ENCODE measurements at places on chromosomes 6 and 20.

GRCh38 chr6:36788186-36788585 is 51.1 kb downstream of the CPNE5 start:
- no peak for DNase-seq

DNA sequence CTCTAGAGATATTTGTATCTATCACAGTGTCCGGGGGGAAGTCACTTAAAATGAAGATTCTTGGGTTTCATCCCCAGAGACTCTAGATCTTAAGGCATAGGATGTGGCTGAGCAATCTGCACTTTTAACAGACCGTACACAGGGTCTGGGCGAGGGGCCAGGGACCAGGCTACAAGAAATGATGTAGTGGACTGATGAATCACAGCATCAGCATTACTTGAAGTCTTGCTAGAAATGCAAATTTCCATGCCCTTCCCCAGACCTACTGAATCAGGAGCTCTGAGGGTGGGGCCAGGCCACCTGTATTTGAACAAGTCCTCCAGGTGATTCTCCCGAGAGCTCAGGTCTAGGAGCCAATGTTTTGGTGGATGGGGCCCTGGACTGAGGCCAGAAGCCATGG is 168.4 kb downstream of the DOK5 start:
- DNase-seq: no peak

DNA sequence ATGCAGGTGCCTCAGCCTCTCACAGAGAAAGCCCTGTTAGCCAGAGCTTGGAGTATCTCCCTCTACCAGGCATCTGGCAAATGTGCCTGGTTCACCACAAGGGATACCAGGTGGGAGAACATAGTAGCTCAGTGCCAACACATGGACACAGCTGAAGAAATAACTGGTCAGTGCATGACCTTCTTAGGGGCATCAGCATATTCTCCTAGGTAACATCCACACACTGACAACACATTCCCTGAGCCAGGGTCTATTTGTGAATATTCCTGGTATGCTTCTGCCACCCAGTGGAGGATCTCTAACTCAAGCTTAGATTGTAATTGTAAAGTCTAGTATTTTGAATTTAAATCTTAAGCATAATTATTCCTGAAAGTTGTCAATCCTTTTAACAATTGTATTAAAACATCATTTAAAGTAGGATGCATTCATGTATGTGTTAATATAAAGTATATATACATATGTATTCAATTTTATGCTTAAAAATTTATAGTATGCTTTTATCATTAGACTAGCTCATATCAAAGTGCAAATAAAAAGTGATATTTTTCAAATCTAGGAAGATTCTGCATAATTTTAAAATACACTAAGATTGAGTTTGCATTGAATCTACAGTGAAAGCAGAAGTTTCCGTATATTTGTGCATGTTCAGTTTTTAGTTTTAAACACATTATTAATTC is 45.3 kb upstream of the COL21A1 start:
- no peak for DNase-seq

- DNase-seq: no peak
These were observed 96.3 kb downstream of the RFPL4B start for GRCh38 chr6:112443179-112444065.

- DNase-seq: peak; percentile 61
These were observed 108.4 kb upstream of the INSM1 start for GRCh38 chr20:20259533-20259932.

DNA sequence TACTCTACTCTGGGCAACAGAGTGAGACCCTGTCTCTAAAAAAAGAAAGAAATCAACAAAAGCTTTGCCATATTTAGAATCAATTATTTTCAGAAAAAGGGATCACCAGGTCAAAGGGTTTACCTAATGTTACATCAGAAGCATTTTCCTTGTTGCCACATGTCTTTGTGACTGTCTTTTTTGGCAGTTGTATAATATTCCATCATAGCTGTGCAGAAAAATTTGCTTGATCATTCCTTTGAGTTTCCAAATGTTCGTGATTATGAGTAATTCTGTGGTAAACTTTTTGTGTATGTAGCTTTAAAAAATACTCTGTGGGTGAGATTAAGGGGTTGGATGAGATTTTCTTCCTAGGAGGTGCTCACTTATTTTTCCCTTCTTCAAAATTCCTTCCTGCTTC is 26.4 kb downstream of the PNPLA1 start:
- DNase-seq: no peak

DNA sequence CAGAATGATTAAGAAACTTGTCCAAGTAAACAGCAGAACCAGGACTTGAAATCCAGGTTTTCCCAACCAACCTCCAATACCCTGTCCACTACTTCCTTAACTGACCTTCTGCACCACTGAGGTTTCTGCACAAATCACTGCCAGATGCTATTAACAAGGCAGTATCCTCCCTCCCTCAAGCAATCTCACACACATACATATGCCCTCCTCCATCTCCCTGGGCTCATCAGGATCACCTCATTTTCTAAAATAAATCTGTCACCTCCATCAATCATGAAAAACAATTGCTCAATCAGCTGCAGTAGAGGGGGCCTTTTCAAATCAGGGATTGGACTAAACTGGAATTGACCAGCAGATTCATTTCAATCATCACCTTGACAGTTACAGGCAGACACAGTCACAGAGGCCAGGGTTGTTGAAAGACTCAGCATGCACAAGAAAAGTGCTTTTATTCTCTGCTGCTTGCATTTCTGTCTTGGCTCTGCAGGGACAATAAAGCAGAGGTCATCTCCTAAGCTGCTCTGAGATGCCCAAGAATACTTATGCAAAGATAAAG is 539.4 kb downstream of the PTPRT start:
- DNase-seq: no peak

GRCh38 chr20:29878777-29879442 is 1378.6 kb upstream of the DEFB115 start:
- DNase-seq: peak; percentile 48

GRCh38 chr6:150373260-150373701 is 4.5 kb downstream of the IYD start:
- DNase-seq: no peak

DNA sequence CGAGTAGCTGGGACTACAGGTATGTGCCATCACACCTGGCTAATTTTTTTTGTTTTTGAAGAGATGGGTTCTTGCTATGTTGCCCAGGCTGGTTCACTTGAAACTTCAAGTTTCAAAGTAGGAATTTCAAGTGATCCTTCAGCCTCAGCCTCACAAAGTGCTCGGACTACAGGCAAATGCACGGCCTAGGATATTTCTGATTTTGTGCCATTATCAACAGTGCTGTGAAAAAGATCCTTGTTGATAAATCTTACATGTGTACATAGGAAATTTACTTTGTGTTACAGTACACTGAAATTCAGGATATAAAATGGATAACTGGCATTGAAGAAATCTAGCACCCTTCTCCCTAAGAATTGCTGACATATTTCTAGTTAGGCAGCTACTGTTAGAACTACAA is 184.6 kb upstream of the PRDM1 start:
- no peak for DNase-seq

GRCh38 chr20:51837876-51838420 is 35.6 kb upstream of the SALL4 start:
- no peak for DNase-seq

DNA sequence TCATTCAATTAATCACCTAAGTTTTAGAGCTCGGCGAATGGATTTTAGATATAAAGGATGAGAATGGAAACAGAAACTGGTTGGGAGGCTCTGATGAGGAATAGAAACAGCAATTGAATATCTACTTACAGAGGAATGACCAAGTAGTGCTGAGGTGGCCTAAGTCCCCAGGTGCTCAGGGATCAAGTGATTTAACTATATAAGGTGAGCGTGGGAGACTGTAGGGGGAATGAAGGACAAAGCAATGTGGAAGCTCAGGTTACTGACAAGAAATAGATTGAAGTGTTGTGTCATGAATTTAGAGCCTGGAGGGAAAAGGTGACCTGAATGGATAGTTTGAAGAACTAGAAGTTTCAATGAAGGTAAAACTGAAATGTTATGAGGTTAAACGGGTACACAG is 495.4 kb upstream of the SOX4 start:
- DNase-seq: no peak

- DNase-seq: no peak
These were observed 399.7 kb downstream of the COL12A1 start for GRCh38 chr6:74805916-74806696.

- DNase-seq: no peak
These were observed 89.4 kb downstream of the TBXT start for GRCh38 chr6:166078294-166078693.

GRCh38 chr6:39152262-39152661 is 37.3 kb upstream of the SAYSD1 start:
- no peak for DNase-seq

DNA sequence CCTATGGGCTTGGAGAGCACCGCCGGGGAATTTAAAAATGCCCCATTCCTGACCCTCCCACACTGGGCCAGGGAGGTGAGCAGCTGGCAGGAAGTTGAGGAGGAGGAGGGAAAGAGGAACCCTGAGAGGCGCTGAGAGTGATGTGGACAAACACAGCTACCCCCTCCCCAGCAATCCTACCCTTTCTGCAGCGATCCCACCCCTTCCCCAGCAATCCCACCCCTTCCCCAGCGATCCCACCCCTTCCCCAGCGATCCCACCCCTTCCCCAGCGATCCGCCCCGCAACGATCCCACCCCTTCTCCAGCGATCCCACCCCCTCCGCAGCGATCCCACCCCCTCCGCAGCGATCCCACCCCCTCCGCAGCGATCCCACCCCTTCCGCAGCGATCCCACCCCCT is 111.6 kb downstream of the SYCP2 start:
- no peak for DNase-seq

GRCh38 chr6:168050881-168051586 is 28.0 kb downstream of the FRMD1 start:
- DNase-seq: no peak

- no peak for DNase-seq
These were observed 107.7 kb upstream of the PHACTR1 start for GRCh38 chr6:12608874-12609273.

DNA sequence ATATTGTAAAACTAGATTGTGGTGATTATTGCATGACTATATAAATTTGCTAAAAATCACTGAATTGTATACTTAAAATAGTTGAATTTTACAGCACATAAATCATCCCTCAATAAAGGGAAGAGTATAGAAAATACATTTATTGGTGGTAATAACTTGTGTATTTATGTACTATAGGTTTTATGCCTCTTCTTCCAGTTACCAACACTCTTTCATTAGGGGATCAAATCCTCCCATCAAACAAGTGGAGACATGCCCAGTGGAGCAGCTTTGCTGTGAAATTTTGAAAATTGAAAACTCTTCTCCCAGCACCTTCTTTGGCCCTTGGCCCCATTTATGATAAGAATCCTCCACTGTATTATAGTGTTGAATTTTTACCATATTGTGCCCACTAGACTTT is 10.1 kb upstream of the SSR1 start:
- no peak for DNase-seq

DNA sequence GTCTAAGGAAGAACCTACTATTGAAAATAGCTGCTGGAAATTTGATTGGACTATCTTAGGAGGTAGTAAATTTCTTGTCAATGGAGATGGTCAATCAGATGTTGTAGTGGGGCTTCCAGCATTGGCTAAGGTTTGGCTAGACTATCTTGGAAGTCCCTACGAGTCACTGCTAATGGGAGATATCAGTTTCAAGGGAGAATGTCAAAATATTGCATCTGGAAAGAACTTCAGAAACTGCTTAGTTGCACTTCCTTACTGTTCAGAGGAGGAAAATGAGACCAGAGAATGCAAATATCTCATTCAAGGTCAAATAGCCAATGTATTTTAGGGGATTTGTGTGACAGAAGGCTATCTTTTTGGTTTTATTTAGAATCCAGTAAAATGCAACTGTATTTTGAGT is 53.5 kb upstream of the CCN2 start:
- no peak for DNase-seq

DNA sequence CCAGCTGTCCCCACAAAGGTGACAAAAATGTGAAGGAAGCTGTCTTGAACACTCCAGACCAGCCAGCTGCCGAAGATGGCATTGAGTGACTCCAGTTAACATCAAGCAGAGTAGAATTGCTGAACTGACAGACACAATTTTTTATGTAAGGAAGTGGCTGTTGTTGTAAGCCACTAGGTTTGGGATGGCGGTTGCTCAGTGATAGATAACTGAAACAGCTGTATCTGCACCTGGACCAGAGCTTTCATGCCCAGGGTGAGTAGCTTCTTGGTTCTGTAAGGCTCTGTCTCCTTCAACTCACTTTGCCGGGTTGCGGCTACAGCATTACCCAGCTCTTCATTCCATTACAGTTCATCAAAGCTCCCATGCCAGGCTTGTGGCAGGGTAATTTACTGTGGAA is 49.7 kb upstream of the DDR1 start:
- no peak for DNase-seq

DNA sequence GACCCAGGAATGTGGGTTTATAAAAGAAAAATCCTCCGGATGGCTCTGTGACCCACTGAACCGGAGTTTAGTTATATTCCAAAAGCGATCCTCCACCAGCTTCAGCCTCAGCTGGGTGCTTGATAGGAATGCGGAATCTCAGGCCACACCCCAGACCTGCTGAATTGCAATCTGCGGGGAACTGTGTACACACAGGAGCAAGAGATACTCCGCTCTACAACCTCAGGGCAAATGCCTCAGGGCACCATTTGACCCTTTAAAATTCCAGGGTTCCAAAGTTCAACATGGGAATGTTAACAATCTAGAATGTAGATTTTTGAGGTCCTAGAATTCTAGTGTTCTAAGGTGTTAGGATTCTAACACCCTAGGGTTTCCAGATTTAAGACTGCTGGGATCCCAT is 10.8 kb downstream of the BPIFA2 start:
- no peak for DNase-seq

GRCh38 chr20:3815703-3816315 is 4.5 kb upstream of the AP5S1 start:
- DNase-seq: no peak

DNA sequence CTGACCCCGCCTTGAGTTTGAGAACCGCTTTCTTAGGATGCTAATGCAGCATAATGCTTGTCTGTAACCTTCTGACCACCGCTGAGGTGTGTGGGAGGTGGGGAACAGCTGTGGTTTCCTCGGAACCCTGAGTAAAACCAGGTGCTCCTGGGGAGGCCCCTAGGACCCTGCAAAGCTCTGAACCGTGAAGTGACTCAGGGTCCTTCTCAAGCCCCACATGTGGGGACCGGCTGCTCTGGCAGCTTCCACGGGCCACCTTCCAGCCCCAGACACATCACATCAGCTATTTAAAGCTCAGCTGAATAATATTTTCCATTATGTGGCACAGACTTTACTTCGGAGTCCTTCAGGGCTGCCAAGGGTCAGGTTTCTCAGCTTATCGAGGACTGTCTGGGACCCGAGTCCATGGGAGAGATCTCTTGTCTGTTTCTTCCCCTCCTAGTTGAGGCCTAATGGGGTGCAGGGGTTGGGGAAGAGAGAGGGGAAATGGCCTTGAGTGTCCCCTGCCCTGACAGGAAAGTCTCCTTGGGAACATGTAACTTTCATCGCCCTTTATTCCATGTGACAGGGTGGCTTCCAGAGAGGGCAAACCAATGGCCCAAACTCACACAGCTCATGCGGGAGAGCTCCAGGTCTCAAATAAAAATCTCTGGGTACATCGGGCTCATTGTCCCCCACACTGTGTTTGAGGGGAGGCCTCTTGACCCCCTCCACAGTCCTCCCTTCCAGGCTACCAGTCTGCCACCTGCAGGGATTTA is 186.1 kb upstream of the SLC24A3 start:
- DNase-seq: no peak

All from CD4-positive, alpha-beta T cell treated with Interleukin-15 for 1 hour (primary cell).